Anterior cingulate cortex (tissue), 58 donors: ENCODE measurements at places on chromosomes 4 and X.
A peak's percentile ranks its signal among the peaks of the same experiment; 100 is the strongest.

DNA sequence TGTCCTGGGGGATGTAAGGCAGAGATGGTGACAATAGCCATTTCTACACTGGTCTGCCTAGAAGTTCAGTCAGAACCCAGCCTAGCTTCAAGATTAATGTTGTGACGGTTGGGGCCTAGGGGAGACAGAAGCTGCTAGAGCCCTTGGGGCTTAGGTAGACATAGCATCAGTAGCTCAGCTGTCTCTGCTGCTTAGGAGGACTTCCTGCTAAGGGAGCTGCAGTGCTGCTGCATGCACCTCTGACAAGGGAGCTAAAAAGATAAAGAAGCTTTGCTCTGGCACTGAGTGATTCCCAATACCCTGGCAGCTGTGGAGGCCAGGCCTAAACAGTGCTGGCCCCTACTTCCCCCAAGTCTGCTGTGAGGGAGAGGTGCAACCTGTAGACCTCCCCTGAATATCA lies 116.0 kb downstream of the CT47B1 start:
- no peak for DNase-seq

DNA sequence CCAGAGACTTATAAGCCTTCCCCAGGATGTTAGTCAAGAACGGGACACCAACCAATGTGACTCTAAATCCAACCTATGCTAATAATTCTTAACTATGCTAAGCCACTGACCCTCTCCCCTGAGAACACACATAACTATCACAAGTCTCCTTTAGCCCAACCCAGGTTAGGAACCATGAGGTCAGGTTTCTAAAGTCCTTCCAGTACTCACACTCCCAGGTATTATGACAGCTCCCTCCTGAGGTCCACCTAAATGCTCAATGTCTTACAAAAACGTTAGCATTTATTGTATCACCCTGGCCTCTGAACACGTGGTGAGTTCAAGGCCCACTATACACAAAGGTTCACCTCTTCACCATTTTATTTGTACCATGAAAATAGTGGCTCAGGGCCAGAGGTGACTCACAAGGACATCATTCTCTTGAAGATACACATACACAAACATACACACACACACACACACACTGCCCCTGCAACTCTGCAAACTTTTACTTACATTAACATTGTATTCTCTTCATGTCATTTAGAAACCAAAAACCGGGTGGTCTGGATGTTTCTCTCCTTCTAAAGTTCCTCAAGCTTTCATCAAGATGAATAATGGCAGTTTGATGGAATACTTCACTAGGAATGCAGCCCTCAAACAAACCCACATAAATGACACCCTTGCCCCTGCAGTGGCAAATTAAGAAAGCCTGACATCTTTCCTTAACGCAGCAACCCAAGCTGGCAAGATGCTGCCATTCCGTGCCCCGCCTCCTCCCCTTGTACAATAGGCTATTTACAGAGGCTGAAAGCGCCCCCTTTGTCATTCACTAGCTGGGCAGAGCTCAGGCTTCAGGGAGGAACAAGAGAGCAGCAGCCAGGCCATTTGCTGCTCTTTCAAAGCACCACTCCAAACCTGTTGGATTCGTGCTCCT lies 17.7 kb downstream of the ACSL1 start:
- peak; percentile 37 for DNase-seq

DNA sequence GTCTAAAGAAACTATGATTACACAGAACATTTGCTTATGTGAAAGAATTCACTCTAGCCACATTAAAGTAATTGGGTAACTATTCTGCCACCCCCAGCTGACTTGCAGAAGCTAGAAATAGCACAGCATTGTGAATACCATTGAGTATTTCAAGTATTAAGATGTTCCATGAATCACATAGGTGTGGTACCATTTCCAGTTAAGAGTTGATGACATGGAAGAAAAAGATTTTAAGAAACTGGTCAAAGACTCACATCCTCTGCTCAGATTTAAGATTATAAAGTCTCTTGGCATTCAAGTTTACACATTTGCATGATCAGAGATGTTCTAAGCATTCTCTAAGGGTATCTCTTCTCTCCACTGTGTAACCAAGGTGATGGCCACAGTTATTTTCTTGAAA lies 287.5 kb downstream of the CAMK2D start:
- no peak for DNase-seq

GRCh38 chrX:130282151-130282550 lies 13.5 kb upstream of the ZNF280C start:
- DNase-seq: no peak

DNA sequence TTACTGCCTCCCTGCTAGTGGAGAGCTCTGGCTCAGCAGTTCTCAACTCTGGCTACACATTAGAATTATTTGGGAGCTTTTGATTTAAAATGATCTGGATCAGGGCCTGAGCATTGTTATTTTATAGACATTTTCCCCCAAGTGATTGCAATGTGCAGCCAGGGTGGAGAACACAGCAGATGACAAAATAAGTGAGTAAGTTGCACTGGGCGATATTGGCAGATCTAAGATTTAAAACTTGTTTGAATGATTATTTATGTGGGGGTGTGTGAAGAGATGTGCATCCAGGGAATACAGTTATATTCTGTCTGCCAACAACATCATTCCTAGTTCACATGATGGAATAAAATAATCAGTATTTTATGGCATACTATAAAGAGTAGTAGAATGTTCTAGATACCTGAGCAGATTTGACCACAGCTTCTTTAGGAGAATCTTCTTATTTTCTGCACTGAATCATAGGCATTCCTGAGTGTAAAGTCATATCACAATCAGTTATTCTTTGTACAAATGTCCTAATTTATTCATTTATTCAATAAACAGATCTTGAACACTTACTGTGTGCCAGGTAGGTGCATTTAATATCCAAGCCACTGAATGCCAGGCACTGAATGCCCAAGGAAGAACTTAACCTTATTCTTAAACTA lies 123.9 kb downstream of the UCHL1 start:
- DNase-seq: no peak

DNA sequence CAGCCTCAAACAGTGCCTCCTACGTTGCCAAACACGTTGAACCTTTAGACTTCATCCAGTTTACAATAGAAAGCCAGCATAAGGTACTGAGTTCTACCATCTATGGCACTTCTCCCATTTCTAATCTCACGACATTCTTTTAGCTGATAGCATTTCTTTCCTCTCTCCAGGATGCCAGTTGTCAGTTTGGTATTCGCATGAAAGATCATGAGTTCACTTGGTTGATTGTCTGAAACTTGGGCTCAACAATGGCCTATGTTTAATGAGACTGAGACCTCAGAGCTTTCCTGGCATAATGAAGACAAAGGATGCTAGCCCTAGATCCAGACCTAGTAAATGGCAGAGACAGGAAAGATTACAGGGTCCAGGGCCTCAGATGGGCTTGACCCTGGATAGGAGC lies 69.2 kb upstream of the SPRY1 start:
- DNase-seq: no peak

GRCh38 chr4:132076829-132077228 lies 1072.3 kb upstream of the PCDH10 start:
- DNase-seq: no peak

DNA sequence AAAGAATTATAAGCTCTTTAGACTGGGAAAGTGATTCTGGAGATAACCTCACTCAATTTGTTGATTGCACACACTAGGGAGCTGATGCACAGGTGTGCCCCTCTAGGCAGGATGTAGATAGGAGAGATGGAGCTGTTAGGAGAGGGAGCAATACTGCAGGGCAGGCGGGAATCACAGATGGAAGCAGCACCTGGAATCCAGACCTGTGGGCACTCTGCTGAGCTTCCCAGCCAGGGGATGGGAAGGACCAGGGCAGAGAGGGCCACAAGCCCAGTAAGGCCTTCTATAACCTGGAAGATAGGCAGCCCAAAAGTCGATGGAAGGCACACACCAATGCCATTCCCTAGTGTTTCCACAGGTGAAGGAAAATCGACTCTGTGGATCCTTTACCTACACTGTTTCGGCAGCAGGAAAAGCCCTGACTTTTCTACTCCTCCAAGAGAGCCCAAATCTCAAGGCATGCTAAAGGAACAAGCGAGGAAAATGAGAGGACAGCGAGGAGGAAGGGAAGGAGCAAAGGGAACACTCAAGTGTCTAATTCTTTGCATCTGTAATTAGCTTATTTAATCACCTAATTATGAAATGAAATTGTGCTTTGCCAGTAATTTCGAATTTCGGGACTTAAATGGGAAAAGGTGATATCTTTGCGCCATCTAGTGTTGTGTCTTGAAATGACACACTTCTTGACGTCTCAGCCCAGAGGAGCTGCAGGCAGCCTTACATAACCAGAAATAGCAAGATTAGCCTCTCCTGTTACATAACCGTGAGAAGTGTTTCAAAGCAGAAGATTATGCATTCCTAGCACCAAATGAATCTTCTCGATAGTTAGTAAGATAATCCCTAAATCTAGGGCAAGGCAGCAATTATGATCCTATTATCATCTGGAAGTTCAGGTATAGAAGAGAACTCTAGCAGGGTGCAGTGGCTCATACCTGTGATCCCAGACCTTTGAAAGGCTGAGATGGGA lies 31.0 kb upstream of the TLR3 start:
- DNase-seq: no peak

DNA sequence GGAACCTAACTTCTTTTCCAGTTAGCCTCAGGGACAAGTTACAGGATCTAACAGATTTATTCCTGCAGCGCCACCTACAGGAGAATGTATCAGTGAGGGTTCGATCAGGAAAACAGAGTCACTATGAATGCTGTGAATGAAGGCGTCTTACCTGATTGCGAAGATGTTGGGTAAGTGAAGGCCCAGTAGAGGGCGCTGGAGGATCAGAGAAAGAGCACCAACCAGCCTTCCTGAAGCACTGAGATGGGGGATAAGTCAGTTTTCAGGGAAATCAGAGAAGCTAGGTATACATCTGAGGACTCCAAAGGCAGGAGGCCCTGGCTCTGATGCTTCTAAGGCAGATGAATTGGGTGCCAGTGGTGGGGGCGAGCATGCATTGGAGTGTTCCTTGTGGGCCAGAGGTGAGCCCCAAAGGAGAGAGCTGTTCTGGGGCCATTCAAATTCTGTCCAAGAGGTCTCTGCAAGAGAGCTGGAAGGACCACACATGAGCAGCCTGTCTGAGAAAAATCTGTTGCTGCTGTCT lies 169.9 kb upstream of the AADAT start:
- peak; percentile 41 for DNase-seq
